ENCODE measurements at places on chromosomes 5 and 9. TPM values are rescaled to one million over a fixed set of nuclear protein-coding genes. Genes with fewer than 3 reads are reported as not detected.

The SYNPO gene
- 0.16 TPM for polyA plus RNA-seq

DNA sequence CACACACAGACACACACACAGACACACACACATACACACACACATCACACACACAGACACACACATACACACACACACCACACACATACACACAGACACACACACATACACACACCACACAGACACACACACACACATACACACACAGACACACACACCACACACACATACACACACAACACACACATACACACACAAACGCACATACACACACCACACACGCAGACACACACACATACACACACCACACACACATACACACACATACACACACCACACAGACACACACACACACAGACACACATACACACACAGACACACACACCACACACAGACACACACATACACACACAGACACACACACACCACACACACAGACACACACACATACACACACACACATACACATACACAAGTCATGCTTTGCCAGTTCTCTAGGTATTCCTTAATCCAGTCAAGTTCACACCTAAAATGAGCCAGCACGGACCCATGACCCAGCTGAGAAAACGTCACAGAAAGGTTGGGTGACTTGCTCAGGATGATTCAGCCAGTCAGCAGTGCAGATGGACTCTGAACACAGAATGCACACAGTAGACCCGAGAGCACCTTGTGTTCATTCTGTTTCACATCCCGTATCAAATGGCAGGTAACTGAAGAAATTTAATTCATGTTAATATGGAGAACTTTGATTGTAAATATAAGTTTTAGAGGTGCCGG lies 746.4 kb downstream of the MTRR start:
- H3K4me1 ChIP-seq, result no peaks in the 10 kb centered on the region
- no peak overlapping the region for H3K27ac ChIP-seq
- DNase-seq, result no peak
- no peak overlapping the region for H3K4me3 ChIP-seq
- H3K27me3 ChIP-seq, result no peaks in the 10 kb centered on the region

GRCh38 chr5:180296771-180297170 lies 4.9 kb upstream of the MAPK9 start:
- H3K27me3 ChIP-seq, result no peaks in the 10 kb centered on the region
- no peak overlapping the region for H3K27ac ChIP-seq
- peak; percentile 32 for DNase-seq
- H3K4me1 ChIP-seq, result peaks cover 10% of the 10 kb centered on the region
- H3K4me3 ChIP-seq, result no peak overlapping the region
- H3K36me3 ChIP-seq, result peaks cover 14% of the 10 kb centered on the region

GRCh38 chr5:89417990-89418389 lies 535.0 kb upstream of the MEF2C start:
- no peaks in the 10 kb centered on the region for H3K4me1 ChIP-seq
- H3K27ac ChIP-seq, result no peak overlapping the region
- H3K27me3 ChIP-seq, result no peaks in the 10 kb centered on the region
- no peak overlapping the region for H3K4me3 ChIP-seq
- H3K36me3 ChIP-seq, result no peaks in the 10 kb centered on the region

- H3K4me1 ChIP-seq, result no peaks in the 10 kb centered on the region
- no peak overlapping the region for H3K27ac ChIP-seq
- DNase-seq, result no peak
- H3K36me3 ChIP-seq, result no peaks in the 10 kb centered on the region
These were observed 43.6 kb upstream of the SYNPO start for GRCh38 chr5:150596826-150597225.

DNA sequence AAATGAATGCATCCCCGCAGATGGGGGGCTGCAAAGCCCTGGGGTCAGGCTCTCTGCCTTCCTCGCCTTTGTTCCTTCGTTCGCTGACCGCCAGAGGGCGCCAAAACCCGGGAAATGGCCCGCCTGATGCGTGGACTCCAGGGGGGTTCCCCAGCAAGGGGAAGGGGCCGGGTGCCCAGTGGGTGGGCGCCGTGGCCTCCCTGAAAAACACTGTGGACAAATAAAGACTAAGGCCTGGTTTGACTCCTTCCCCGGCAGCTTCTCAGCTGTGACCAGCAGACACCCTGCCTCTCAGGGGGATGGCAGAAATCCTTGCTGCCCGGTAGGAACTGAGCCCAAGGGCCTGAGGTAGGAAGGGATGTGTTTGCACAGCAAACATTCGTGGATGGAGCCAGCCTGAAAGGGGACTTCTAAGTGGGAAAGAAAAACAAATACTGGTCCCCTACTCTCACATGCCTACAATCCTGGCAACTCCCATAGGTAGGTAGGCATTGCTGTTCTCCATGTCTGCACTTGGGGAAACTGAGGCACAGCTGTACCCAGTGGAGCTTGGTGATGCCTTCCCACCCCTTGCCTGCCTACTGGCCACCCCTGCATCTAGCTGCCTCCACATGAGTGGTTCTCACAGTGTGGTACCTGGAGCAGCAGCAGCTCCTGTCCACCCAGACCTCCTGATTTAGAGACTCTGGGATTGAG lies 57.7 kb downstream of the DUSP1 start:
- DNase-seq, result peak; percentile 61
- peaks cover 4% of the 10 kb centered on the region for H3K4me1 ChIP-seq
- no peaks in the 10 kb centered on the region for H3K36me3 ChIP-seq

Data from GM23338 (cell line).